ENCODE measurements at places on chromosomes 5 and 9.

DNA sequence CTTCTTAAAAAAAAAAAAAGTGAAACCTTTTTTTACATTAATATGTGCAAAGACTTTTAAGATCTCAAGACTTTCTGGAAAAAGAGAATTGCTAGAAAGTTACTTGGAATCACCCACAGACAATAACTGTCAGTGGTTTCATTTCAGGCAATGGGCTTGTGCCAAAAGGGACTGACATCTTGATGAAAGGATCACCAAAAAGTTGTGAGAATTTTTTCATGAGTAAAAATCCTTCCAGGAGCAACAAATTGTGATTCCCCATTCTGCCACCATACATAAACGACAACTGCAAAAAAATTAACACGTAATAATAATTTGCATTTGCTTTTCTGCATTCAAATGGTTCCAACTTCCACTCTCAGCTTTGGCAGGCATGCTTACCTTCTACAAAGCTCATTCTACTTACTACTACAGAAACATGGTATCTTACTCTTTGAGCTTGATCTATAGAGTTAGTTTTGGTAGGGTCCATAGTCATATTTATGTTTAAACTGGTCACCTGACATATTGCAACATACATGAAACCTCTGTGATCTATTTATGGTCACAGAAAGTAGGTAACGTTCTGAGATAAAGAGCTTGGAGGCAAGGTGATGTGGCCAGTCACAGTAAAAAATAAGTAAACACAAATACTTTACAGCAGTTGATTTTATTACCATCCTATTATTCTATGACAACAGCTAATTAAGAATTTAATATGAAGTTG is 3.0 kb downstream of the NREP start:
- DNase-seq = no peak

DNA sequence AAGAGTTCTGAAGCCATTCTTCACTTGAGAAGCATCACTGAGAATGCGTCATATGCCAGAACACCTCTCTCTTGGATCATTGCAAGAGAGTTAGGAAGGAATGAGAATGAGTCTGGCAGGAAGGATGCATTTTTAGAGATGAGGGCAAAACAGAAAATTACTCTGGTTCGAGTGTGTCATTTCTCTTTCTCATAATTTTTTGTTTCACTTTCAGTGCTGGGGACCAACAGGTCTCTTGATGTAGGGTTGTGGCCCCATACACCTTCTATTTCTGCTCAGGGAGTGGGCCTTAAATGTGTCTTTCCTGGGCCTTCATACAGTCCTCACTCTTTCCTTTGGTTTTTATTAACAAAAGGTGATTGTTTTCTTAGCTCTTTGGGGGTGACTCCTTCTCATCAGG is 302.4 kb downstream of the NR3C1 start:
- DNase-seq = no peak

GRCh38 chr5:1824109-1824821 is 23.1 kb downstream of the NDUFS6 start:
- no peak for DNase-seq

- DNase-seq = no peak
Measured at GRCh38 chr5:106374956-106375355, 1295.8 kb downstream of the EFNA5 start.

DNA sequence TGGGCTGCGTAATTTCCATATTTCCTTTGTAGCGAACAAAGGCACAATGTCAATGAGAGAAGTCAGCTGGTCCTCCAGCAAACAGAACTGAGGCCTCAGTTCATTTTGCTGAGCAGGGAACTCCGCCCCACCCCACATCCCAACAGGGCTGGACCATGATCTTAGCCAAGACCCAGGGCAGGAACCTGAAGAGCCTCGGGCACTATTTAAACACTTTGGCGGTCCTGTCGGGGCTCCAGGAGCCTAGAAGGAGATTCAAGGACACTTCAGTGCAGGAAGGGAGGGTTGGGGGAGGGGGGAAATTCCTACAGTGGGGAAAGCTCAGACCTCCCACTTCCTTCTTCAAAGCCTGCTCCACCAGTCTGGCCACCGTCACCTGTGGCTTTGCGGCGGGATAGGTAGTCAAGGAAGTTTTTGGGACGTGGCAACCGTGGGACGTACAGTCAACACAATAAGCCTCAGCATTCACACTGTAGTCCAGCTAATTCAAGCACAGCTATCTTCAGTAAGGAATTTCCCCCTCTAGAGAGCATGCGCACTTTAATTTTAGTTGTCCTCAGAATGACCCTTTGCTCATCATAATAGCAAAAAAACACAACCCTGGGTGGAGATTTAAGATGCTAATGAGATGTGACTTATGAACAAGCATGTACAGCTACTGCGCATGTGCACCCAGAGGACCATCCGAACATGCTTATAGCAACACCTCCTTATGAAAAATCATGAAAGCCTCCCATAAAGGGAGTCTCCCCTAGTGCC is 30.9 kb downstream of the S1PR3 start:
- DNase-seq = no peak

DNA sequence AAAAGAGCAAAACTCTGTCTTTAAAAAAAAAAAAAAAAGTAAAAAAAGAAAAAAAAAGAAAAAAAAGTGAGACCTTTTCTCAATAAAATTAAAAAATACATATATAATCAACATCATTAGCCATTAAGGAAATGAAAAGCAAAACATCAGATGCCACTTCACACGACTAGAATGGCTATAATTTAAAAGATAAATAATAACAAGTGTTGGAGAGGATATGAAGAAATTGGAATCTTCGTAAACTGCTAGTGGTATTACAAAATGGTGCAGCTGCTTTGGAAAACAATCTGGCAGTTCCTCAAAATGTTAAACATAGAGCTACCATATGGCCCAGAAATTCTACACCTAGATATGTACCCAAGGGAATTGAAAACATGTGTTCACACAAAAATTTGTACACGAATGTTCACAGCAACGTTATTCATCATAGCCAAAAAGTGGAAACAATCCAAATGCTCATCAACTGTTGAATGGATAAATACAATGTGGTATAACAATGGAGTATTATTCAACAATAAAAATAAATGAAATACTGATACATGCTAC is 45.3 kb upstream of the SIL1 start:
- no peak for DNase-seq

DNA sequence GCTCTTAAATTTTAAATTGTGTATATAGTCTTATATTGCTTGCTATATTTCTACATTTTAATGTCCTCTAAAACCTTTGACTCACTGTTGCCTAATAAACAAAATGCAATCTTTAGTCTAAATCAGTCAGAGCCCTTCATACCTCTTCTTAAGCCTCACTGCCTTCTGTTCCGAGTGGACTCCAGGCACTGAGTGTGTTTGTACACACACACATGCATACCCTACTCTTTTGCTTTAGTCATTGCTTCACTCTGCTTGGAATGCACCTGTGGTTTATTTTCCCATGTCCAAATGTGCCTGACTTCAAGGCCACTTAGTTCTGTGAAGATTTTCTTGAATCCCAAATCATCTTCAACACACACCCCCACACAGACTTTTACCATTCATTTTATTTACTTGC is 60.9 kb downstream of the SLC12A2 start:
- DNase-seq = peak; percentile 27

DNA sequence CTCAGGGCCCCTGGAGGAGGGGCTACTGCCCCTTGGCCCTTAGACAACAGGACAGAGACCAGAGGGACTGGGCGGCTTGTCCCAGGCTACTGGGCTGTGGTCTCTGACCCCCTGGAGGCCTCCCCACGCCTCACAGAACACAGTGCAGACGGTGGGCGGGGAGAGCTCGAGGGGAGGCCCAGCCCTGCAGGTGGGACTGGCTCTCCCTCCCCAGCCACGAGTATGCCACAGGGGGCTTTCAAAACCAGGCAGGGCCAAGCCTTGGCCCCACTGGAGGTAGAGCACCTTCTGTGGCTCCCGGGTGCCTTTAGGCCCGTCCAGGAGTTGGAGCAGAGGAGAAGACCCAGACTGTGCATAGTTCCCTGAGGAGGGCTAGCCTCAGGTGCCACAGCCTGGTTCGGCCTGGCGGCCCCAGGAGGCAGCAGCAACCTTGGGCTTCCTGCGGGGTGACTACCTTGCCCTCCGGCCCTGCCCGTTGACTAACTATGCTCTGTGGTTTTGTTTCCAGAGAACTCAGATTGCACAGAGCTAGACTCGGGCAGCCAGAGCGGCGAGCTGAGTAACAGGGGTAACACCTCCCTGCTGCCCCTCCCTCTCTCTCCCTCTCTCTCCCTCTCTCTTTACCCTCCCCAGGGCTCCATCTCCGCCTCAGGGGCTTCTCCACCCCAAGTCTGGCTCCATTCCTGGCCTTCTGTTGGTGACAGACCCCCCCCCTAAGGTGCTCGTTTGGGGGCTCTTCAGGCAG is 15.5 kb downstream of the CARD19 start:
- no peak for DNase-seq

DNA sequence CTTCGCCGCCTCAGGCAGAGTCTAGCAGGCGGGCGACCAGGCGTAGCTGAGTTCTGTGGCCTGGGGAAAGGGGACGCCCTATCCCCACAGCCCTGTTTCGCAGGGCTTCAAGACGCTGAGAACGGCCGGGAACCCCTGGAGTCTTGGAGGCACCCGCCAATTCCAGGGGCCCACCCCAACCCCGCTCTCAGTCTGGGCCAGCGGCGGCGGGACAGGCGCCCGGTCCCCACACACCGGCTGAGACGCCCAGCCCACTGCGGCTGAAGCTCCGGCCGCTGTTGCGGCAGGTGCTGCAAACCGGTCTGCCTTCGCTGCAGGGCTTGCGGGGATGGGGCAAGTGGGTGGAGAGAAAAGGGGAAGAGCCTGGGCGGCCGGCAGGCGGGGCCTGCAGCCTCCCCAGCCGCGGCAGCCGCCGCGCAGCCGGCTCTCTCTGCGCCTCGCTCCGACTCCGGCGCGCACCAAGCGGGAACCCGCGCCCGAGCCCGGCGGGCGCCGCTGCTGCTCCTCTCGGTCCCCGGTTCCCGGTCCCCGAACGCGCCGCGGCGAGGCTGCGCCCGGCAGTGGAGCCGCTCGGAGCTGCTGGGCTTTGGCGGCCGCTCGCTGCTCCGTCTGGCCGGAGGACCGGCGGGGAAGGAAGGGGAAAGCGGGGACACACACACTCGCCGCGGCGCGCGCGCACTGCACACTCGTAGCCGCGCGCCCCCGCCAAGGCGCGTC is at the start of gene PIP5K1B:
TSS of gene PIP5K1B (plus strand) at position 427 of the 717 bp plus-strand sequence. CDS start 117,375 bp downstream, outside the sequence.
- DNase-seq = peak; percentile 30

DNA sequence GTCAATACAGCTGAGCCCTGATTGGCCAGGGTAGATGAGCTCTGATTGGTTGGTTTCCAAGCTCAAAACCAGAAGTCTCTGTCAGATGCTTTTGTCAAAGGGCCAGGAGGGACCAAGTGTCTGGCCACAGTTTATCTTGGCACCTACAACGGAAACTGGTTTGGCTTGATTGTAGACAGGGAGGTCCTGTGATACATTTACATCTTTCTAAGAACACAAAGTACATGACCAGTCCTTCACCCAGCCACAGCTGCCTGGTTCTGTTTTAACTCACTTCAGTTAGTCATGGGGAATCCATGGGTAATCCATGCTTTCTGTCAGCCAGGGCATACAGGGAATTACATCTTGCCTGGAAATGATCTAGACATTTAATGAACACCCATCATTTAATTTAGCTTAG is 171.2 kb downstream of the SLC12A2 start:
- no peak for DNase-seq

GRCh38 chr9:22700171-22700570 is 253.5 kb downstream of the DMRTA1 start:
- DNase-seq = no peak
